ENCODE measurements at places on chromosomes 13 and 19.

- no peak for DNase-seq
Observed at GRCh38 chr19:33389421-33390100, 16.1 kb downstream of the CEBPG start.

GRCh38 chr19:4557144-4557970, 2.1 kb downstream of the SEMA6B start:
- DNase-seq = no peak

GRCh38 chr13:95677564-95678266, 776 bp downstream of the DNAJC3 start:
- no peak for DNase-seq

DNA sequence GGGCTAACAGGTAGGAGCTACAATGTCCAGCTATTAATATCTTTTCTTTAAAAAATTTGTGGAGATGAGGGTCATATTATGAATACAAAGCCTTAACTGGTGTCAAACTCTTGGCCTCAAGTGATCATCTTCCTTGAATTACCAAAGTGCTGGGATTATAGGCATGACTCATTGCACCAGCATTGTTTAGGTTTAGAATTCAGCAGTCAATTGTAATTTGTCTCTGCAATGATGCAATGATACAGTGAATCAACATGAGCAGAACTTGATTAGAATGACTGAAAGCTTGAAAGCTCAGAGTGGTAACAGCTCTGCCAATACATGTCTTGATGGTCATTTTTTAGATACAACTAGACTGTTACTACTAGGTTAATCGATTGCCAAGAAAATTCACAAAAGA, 752.8 kb upstream of the MIR17HG start:
- DNase-seq = no peak

DNA sequence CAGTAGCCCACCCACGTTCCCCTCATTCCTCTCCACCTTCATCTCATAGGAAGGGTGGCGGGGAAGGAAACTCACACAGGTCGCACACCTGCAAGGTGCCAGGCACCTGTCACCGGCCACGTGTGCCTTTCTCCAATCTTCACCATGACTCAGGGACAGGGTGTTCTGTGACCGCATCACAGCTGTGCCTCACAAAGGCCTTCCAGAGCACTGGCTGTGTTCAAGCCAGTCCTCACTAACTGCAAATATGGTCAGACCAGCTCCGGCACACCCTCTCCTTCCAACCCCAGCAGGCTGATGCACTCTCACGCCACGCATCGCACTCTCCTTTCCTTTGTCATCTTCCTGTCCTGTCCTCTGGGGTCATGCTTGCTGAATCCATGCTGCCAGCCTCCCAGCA, 415.9 kb downstream of the IRS2 start:
- DNase-seq = no peak

Data from right renal pelvis (tissue), 4 donors.